LHCN-M2 (cell line): ENCODE measurements at places on chromosomes 4 and X. TPM values are rescaled to one million over a fixed set of nuclear protein-coding genes. Genes with fewer than 3 reads are reported as not detected.
A peak's percentile ranks its signal among the peaks of the same experiment; 100 is the strongest.

DNA sequence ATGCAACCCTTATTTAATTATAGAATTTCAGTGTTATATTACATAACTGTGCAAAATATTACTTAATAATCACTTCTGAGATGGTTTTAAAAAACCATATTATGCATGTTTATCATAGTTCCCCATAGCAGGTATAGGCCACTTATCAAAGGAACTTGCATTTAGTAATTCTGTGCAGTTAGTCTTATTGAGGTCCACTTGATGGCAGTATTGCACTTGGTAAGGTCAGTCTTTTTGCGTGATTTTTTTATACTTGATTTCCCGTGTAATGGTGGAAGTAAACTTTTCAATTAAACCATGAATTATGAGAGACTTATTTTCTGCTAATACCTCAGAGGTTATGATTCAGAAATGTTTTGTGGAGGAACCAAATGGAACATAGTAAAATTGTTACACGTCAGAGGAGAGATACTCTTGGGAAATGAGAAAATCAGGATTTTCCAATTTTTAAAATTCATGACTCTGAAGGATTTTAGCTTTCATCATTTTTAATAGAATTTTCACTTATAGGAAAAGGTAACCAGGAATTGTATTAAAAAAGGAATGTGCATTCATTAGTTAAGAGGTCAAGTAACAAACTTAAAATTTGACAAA, 230.0 kb downstream of the CCSER1 start:
- peak; percentile 68 for DNase-seq

GRCh38 chr4:146191766-146192458, 16.4 kb downstream of the LSM6 start:
- DNase-seq, result peak; percentile 21

NAA11 gene
- total RNA-seq, result not detected in 2 replicates

PDGFC gene
- 89.3 and 107 TPM in 2 replicates for total RNA-seq

GRCh38 chrX:127207326-127207725, 387.8 kb downstream of the PRR32 start:
- DNase-seq, result no peak

STAP1 gene
- total RNA-seq, result not detected in 2 replicates

DNA sequence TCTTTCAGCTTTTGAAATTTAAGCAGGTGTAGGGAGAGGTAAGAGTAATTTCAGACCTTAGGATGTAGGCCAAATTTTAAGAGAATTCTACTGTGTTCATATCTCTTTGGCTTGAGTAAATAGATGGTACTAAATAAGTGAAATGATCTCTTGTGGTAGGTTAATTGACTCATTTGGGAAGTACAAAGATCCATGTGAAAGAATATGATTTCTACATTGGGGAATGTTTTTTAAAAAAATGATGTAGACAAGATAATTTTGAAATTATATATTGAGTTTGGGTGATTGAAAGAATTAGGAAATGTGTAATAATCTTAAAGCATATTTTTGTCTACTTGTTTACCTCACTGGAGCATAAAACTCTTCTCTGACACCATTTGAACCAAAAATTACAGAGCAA, 35.6 kb downstream of the RAPGEF2 start:
- no peak for DNase-seq

DNA sequence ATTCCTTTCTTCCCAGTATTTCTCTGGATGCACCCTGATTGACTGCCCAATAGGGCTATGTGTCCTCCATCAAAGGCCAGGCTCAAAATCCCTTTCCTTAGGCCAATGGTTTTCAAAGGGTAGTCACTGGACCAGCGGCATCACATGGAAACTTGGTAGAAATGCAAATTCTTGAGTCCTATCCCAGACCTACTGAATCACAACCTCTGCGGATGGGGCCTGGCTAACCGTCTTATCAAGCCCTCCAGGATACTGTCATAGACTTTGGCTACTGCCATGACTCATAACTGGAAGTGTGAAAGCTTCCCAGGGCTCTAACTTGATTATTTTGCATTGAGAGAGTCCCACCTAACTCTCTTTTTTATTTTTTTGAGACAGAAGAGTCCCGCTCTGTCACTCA, 71.9 kb upstream of the TFDP3 start:
- no peak for DNase-seq

DNA sequence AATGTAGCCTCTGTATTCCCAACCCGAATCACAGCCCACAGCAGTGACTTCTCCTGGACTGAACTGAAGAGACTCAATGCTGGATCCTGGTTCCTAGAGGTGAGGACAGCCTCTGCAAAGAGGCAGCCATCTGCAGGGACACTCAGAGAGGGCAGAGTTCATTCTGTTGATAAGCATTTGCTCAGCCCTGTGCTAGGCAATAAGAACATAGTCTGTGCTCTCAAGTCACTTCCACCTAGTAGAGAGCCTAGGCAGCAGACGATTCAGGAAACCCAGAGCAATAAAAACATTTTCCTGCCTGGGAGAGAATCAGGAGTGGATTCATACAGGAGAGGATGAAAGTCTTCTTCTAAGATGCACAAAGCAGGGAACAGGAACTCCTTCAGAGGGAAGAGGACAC, 4.3 kb downstream of the GDPD2 start:
- no peak for DNase-seq

F8A2 gene
- not detected in 2 replicates for total RNA-seq

GRCh38 chr4:72314869-72315268, 254.2 kb downstream of the ADAMTS3 start:
- peak; percentile 71 for DNase-seq

DNA sequence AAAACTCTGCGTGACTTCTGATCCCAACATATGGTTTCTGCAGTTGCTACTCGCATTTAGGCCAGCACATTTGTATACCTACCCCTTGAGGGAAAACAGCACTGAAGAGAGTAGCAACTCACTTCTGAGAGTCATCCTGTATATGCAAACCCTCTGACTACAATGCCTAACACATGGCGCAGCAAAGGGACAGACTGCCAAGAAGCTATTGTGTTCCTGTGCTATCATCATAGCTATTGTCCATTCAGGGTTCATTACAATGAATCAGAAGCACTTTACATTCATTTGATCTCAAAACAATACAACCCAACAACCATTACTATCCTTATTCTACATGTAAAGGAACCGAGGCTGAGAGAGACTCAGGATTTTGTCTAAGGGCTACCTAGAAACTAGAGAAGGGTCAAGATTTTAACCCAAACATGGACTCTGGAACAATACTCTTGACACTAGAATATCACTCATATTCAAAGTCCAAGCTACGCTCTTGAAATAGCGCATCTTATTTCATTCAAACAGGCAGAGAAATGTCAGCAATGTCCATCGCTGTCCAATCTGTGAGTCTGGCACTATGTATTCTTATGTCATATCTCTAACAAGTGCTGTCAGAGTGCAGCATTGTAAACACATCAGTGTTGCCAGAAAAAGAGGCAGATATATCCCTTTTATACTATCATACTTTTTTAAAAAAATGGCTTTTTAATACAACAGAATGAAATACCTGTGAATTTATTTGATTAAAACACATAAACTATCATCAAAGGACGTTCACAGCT, 173.6 kb downstream of the CORIN start:
- no peak for DNase-seq

STATH gene
- not detected in 2 replicates for total RNA-seq

BMPR1B gene
- 11.5 and 14.5 TPM in 2 replicates for total RNA-seq

DNA sequence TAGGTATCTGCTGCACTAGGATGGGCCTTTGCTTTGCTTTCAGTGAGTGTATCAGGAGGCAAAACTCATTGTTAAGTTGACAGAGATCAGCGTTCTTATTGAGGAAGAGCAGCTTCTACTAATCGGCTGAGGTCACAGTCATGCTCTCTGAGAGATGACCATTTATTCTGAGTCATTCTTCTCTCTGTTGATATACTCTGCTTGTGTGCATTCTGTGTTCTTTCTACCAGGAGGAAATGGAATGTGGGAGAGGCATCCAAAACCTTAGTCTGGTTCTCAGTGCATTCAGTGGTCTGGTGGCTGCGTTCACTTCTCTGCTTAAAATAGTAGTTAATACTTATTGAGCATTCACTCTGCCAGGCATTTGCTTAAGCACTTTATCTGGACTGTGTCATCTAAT, 66.2 kb downstream of the RRAGB start:
- DNase-seq, result peak; percentile 23
